Activated gamma-delta T cell treated with Interleukin-2 at 50 U/mL for 16 hours (primary cell): ENCODE measurements at places on chromosomes 6 and 20.

DNA sequence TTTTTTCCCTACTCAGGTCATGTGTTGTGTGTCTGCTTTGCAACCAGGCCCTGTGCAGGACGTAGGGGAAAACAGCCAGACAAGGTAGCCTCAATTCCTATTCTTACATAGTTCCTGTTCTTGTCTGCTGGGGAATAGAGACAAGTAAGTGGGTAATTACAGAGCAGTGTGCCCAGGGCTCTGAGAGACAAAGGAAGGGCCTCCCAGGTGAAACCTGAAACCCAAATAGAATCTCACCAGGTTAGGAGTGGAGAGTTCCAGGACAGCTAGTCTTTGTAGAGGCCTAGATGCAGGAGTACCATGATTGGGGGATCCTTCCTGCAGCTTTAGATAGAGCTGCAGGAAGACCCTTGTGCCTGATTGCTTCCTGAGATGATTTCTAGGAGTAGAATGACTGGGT lies 48.4 kb downstream of the DHX35 start:
- no peak for DNase-seq

GRCh38 chr6:19999319-20000191 lies 162.4 kb downstream of the ID4 start:
- no peak for DNase-seq

DNA sequence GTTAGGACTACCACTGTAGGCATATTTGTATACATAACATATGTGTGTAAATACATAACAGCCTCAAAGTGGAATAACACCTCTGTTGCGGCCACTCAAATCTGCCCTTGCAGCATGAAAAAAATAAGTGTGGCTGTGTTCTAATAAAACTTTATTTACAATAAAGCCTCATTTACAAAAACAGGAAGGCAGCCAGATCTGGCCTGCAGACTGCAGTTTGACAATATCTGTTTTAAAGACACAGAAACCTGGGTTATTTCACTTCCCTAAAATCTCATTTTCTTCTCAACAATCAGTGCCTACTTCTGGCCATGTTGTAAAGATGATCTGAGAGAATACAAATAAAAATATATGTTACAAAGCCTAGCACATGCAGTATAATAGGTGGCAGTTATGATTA lies 53.9 kb upstream of the SCML4 start:
- DNase-seq, result no peak

- DNase-seq, result no peak
Observed at GRCh38 chr6:46010771-46011170, 4.9 kb downstream of the CLIC5 start.
